Stimulated activated CD8-positive, alpha-beta memory T cell treated with anti-CD3 and anti-CD28 coated beads, Interleukin-2, amount 100 ng/mL, for 1 hour (primary cell): ENCODE measurements at places on chromosomes 7 and 10.

GRCh38 chr7:84492098-84493034 is 297.8 kb upstream of the SEMA3A start:
- no peak for DNase-seq

DNA sequence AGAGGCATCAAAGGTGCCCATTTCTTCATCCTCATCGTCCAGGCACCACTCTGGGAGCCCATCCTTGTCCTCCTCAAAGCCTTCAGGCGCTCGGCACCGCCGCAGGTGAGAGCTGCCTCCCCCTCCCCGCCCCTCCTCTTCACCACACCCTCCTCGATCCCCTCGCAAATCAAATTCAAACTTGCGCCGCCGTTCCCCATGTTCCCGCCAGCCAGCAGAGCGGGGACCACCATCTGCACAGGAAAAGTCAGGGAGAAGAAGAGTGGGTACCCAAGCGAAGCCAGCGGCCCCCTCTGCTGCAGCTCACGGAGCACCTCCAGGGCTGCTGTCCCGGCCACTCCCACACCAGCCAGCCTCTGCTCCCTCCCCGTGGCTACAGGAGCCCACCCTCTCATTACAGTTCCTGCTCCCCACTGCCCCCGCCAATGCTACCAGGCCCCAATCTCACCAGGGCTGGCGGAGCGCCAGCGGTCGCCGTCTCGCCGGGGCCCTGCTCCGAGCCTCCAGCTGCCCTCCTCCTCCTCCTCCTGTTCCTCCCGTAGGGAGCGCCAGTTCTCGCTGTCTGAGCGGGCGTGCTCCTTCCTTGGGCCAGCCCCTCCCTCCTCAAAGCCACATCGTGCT is 7.7 kb downstream of the GIGYF1 start:
- DNase-seq, result no peak

DNA sequence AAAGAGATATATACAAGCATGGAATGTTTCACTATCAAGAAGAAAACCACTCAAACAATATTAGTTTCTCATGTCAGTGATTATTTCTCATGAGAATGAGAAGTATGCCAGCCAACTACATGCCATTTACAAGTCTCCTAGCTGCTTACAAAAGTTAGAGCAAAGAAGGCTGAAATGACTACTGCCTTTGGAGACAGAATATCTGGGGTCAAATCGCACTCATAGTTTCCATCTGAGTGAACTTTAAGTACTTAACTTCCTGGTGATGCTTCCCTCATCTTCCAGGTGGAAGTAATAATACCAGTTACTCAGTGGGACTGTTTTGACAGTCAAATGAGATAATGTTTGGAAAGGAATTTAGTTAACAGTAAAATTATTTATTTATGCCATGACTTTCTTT is 42.0 kb upstream of the RHOBTB1 start:
- DNase-seq, result no peak

DNA sequence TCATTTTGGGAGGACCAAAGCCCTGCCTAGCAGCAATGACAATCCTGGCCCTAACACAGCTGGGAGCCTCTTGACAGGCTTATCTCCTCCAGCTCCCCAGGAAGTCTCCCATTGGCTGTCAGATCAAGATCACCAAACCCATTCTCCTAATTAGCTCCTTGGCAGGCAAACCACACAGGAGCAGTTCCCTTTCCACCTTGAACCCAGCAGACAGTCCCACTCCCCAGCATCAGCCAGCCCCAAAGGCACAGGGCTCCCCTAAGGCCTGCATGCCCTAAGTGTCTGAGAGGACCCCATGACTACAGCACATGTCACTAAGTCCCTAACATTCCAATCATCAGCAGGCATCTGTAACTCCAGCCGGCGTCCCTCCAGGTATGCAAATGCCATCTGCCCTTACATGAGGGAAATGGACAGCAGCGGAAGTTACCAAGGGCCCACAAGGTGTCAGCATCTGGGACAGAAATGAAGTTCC is 348.5 kb downstream of the KCNMA1 start:
- no peak for DNase-seq

DNA sequence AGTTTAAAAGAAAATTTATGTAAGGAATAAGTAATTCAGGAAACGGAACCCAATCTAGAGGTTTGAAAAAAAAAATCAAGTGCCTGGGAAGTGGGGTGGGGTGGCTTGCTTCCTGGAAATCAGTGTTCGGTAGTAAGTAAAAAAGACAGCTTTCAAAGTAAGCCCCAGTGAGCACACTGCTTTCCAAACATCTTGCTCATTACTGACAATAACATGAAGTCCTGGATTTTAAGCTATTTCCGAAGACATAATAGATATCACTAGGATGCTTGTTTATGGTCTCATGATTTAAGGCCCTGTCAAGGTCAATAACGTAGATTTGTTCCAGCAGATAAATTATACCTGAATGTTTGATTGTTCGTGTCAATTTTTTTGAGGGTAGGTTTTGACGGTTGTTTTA is 1.3 kb downstream of the STAMBPL1 start:
- no peak for DNase-seq

GRCh38 chr7:153832160-153832559 is 220.0 kb upstream of the DPP6 start:
- DNase-seq, result no peak

- DNase-seq, result peak; percentile 21
Measured at GRCh38 chr10:43204943-43205671, 61.8 kb downstream of the RASGEF1A start.

GRCh38 chr10:89531359-89531758 is 4.0 kb downstream of the SLC16A12 start:
- no peak for DNase-seq

GRCh38 chr10:5592070-5592469 is 67.3 kb downstream of the CALML3 start:
- DNase-seq, result no peak

DNA sequence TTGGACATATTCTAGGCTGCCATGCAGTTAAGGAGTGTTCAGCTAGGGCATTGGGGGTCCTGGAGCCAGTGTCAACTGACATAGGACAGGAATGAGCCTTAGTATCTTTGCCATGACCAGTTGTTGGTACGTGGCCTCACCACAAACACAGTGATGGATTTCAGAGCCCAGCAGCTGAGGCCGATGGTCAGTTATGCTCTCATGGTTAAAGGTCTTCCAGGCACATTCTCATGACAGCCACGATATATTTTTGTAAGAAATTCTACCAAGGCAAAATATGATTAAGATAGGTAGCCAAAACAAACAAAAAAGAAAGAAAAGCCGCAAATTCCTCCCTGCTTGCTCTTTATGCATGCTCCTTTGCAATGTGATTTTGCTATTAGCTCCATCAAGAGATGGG is 47.8 kb downstream of the CDHR3 start:
- no peak for DNase-seq

- DNase-seq, result no peak
Measured at GRCh38 chr7:72751978-72752377, 76.0 kb downstream of the TYW1B start.

DNA sequence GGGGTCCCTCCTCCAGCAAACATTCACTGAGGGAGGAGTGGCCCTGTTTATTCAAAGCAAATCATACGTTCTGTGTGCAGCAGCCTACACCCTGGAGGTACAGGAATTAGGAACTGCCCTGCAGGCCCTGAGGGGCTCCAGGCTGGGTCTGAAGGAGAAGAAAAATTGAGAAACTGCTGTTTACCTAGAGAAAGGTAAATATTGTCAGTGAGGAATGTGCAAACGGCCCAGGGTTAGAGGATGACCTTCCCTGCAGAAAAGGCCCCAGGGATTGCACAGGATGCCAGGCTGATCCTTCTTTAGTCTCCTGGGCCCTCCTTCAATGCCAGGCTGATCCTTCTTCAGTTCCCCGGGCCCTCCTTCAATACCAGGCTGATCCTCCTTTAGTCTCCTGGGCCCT is 5.7 kb downstream of the CALML5 start:
- DNase-seq, result no peak

GRCh38 chr10:25552283-25552919 is 377.6 kb downstream of the GPR158 start:
- no peak for DNase-seq

DNA sequence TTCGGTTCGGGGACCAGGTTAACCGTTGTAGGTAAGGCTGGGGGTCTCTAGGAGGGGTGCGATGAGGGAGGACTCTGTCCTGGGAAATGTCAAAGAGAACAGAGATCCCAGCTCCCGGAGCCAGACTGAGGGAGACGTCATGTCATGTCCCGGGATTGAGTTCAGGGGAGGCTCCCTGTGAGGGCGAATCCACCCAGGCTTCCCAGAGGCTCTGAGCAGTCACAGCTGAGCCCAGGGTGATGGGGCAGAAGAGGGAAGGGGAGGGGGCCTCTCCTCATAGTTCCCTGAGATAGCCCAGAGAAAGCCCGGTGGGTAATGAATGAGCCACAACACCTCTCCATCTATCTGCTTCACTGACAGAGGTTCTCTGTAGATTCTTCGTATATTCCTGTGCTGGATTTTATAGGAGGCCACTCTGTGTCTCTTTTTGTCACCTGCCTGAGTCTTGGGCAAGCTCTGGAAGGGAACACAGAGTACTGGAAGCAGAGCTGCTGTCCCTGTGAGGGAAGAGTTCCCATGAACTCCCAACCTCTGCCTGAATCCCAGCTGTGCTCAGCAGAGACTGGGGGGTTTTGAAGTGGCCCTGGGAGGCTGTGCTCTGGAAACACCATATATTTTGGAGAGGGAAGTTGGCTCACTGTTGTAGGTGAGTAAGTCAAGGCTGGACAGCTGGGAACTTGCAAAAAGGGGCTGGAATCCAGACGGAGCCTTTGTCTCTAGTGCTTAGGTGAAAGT is 16.4 kb downstream of the PRSS2 start:
- DNase-seq, result no peak

DNA sequence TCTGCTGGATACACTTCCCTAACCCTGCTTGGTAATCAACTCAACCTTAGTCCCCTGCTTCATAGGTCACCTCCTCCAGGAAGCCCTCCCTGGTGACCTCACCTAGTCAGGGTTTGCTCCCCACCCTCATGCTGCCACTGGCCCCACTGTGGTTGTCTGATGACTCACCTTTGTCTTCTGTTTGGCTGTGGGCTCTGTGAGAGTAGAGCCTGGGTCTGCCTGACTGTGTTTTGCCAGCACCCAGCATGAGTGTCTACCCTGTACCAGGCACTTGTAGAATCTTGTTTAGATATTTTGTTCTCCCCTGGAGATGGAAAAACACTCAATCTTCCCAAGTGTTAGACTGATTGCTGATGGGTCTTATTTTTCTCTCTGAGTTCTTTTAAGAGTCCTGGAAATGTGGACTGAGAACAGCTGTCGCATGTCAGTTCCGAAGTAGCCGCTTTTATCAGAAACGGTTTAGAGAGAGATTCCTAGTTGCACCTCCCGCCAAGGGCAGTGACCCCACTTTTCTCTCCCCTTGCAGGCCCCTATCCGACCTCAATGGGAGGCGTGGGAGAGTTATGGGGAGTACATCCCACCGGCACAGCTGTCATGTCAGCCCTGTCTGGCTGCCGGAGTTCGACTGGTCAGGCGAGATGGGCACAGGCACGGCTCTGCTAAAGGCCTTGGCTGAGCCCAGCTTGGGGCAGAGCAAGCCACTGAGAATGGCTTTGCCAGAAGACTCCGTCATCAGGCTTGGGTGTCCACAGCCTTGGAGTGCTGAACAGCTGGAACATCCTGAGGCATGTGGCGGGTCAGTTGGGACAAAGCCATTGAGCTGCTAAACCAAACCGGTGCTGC is 134.3 kb downstream of the GRK5 start:
- DNase-seq, result peak; percentile 21

- DNase-seq, result no peak
Measured at GRCh38 chr7:28024786-28025334, 155.7 kb downstream of the JAZF1 start.

DNA sequence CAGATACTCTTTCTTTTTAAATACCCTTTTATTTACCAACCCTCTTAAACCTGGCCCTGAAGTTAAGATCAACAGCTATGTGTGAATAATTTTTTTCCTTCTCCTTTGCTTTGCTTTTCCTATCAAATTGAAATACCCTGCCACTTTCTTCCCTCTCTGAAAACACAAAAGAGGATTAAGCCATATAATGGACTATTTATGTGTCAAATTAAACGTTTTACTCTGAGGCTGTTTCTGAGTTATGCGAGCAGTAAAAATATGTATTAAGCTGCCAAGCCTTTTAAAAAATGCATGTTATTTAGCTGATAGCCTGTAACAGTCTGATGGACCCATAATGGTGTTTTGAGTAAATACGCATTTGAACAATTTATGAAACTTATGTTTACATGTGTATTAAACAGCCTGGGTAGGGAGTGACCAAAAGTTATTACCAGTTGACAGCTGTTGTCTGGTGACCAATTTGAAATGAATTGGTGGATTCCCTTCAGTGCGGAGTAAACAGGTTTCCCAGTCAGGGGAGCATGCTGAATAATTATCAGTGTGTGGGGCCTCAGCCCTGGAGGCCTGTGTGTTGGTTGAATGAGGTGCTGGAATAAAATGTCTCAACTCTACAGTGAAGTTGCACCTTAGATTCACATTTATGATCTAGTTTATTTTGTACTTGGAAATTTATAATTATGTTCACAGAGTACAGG is 89.6 kb downstream of the AUTS2 start:
- no peak for DNase-seq

DNA sequence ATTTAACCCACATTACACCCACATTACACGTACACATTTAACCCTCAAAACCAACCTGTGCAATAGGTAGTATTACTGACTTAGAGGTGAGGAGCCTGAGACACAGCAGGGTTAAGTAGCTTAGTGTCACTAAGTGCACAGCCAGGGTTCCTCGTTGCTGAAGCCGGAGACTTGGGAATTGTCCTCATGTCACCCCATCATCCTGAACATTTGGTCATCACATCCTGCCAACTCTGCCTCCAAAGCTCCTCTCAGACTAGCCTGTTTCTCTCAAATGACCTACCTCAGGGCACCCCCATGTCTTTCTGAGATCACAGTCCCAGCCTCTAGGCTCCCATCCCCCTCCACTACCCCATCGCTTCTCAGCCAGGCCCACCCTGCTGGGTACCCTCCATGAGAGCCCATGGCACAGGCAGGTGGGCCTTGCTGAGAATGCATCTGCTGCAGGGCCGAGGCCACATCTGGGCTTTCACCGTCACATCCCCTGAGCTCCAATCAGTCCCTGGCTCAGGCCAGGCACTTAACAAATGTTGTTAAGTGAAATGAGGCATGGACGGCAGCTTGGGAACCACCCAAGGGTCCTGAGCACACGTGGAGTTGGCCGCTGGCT is 21.1 kb upstream of the PCBD1 start:
- DNase-seq, result no peak

- no peak for DNase-seq
Measured at GRCh38 chr10:58479045-58479444, 33.6 kb upstream of the BICC1 start.

DNA sequence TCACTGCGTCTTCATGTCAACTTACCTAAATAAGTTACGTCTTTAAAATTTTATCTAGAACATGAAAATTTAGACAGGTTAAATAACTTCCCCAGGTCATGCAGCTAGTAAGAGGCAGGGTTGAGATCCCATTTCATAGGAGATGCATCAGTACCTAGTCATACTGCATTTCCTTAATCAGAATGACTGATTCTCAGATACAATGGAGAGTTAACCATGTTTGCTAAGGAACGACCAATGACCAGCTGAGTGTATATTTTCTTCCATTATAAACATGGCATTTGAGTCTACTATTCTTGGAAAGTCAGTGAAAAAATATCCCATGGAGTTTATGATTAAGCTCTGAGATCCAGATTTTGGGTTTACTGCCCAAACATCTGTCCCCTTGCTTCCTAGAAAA is 39.6 kb downstream of the ENTPD1 start:
- DNase-seq, result no peak
